Caudate nucleus (tissue), 63 donors: ENCODE measurements at places on chromosomes 2 and 18.

DNA sequence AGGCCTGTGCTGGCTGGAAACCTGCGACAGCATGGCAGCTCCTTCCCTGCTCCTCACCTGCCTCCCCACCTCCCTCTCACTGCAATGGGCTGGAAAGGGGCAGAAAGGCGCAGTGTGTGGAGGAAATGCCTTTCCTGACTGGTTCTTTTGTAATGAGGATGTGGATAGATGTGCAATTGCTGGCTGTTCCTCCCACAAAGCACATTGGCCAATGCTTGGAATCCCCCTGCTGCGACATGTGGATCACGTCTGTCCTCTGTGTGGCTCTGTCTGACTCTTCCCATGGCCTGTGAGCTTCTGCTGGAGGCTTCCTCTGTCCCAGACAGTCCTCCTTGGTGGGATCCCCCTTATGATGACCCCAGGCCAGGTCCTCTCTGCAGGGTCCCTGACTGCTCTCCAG lies 172.5 kb downstream of the NCK2 start:
- DNase-seq, result no peak

DNA sequence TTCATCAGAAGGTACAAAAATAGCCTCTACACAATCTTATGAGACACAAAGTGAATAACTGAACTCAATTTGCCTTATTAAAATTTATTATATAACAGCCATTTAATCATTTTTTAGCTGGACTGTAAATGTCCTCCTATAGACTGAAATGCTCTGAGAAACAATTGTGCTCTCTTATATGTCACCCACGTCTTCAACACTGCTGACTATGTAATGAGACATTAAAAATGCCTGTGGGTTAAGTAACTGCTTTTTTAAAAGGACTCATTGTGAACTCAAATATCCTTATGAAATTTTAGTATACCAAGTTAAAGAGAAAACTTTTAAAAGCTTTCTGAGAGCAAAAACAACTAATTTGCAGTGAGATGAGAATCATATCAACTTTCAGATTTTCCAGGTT lies 10.4 kb upstream of the GALNT1 start:
- no peak for DNase-seq

DNA sequence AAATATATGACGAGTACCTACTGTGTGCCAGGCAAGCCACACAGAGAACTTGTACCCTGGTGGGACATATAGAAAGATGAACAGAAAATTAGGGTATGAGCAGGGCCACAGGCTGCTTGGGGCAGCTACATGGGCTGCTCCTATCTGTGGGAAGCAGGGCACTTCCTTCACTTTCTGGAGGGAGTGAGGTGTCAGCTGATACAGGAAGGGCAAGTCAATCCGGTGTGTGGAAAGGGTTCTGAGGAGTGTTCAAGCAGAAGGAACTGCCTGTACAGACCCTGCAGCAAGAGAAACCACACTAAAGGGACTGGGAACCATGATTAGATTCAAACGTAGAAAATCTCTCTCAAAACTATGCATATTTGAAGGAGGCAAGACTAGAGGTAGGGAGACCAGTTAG lies 58.6 kb upstream of the BCL11A start:
- no peak for DNase-seq

DNA sequence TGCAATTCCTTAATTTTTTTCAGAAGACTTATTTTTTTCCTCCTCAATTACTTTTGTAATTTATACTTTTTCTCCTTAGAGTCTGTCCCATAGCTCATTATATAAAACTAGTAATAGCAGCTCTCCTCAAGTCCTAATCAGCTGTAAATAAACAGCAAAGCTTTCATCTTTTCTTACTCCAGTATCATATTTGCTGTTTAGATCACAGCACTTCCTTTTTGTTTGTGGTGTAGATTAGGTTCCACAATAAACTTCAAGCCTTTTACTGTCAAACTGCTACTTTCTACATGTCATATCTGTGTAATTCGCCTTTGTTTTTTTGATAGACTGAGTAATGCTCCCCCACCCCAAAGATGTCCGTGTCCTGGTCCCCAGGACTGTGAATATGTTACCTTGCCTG lies 25.5 kb downstream of the GCG start:
- no peak for DNase-seq

GRCh38 chr2:55885127-55885943 lies 38.2 kb downstream of the EFEMP1 start:
- DNase-seq, result no peak

- no peak for DNase-seq
These were observed 758.4 kb upstream of the KLHL29 start for GRCh38 chr2:22626621-22627020.

DNA sequence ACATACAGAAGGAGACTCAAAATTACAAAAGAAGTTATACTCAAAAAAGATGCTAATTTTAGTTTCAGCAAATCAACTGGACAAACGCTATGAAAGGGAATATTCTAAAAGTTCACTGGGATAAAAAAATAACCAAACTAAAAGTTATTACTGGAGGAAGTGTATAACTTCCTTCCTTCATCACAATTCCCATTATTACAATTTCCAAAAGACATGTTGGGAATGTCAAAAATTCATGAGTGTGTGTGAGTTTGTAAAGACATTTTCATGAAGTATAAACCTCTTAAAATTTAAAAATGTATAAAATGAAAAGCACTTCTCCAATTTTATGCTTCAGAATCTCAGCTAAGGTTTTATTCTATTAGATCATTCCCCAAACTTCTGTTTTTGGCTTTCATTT lies 67.8 kb downstream of the MERTK start:
- DNase-seq, result no peak

DNA sequence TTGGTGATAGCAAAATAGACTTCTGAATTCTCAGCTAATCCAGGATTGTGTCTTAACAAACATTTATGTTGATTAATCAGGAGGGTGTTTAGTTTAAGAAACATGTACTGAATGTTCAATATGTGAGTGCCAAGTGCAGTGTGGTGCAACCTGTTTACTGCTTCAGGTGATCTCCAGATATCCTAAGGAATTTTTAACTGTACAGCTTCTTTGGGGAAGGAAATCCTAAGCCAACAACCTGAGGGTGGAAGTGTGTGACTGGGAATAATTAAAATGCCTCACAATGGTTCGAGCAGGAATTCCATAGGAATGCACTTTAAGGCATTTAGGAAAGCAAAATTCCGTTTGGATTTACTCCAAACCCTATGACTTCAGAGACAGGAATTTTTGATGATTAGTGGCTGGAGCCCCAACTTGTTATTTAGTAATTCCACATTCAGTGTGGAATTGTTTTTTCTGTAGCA lies 16.4 kb downstream of the CRIM1 start:
- no peak for DNase-seq

- DNase-seq, result no peak
These were observed 427.1 kb downstream of the EIPR1 start for GRCh38 chr2:2950403-2950952.

DNA sequence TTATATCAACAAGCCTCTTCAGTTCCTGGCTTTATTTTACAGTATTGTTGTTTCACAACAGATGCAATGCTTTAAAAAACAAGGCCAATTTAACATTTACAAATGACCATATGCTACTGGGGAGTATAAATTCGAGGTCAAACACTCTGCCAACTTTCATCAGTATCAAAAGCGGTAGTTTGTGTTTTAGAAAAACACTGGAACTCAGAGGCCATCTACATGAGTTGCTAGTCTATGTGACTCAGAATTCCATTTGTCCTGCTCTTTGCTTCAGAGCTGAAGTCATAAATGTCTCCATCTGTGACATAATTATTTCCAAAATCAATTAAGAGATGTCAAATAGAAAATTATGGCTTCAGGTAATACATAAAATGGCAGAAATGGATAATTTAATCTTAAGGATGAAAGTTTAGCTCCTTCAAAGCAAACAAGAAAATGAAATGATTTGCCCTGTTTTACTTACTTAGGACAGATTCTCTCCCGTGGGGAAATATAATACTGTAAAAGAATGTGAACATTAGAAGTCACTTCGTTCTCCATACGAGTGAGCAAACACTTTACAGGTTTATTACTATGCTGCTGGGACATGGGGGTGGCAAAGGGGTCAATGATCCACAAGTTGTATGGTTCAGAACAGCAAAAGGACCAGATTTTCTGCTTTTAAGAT lies 3.7 kb downstream of the MEX3C start:
- no peak for DNase-seq

GRCh38 chr18:13216092-13216582 lies 2.4 kb upstream of the LDLRAD4 start:
- DNase-seq, result peak; percentile 73

DNA sequence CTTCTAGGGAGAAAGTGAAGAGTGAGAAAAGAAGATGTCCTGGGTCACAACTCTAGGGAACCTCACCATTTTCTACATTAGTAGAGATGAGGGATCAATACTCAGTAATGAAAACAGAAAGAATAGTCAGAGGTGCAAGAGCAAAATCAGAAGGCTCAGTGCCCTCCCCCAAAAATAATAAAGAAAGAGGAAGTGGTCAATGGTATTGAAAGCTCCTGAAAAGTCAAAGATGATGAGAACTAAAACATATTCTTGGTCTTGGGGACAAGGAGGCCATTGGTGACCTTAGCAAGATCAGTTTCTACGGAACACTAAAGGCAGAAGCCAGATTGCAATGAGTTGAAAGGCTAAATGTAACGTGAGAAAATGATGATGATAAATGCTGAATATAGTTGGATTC lies 24.5 kb upstream of the MYO1B start:
- DNase-seq, result no peak

DNA sequence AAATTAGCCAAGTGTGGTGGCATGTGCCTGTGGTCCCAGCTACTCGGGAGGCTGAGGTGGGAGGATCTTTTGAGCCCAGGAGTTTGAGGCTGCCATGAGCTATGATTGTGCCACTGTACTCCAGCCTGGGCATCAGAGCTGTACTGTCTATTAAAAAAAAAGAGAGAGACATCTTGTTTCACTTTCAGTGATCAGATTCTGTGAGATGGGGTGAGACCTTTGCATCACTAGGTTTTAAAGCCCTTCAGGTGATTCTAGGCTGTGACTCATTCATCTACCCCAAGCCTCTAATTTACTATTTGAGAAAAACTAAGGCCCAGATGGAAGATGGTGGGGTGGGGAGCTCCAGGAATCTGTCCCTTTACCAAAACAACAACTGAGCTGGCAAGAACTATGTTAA lies 7.1 kb downstream of the C2orf92 start:
- no peak for DNase-seq

- no peak for DNase-seq
These were observed 5.3 kb upstream of the CYP27C1 start for GRCh38 chr2:127225186-127225960.

- no peak for DNase-seq
These were observed 62.0 kb downstream of the GPR39 start for GRCh38 chr2:132478461-132479105.

- DNase-seq, result no peak
These were observed 604 bp downstream of the RALBP1 start for GRCh38 chr18:9475643-9476591.

DNA sequence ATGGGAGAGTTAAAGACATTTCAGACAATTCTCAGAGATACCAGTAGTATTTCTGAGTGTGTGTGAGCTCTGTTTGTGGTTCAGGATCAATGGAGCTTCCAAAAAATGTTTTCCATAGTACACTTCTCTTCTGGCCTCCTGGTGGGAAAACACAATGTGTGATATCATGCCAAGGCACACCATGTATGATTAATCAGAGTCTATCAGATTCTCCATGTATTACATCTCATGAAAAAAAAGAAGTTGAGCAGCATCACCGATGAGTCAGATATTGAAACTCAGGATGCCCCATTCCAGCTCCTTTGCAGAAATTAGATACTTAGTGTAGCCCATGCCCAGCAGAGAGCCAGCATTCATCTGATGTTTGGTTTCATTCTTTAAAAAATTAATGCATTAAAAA lies 620.3 kb upstream of the POU3F3 start:
- DNase-seq, result no peak

DNA sequence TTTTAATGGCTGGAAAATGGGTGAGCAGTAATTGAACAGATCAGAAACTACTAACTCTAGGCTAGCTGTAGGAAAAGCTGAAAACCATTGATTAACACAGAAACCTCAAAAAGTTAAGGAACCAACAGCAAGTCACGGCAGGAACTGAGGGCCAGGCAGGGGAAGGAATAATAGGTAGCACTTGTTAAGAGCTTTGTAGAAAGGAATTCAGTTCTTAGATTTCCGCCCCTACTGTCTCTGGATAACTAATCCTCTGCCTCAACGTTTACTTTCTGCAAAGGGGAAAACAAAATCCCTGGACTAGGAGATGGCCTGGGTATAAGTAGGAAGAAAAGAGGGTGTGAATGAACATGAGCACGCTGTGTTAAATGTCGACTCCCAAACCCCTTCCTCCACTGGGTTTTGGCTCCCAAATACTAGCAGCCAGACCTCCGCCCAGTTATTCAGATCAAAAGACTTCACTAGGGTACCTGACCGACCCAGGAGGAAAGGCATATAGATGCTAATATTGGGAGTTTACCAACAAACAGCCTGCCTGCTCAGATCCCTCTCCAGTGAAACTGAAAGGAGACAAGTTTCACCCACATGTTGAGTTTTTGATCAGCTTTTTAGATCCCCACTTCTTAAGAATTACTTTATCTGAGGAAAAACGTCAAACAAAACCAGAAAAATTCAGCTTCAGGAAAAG lies 12.4 kb downstream of the SMAD2 start:
- DNase-seq, result no peak

- no peak for DNase-seq
These were observed 4.5 kb downstream of the CERS6 start for GRCh38 chr2:168460571-168460970.

DNA sequence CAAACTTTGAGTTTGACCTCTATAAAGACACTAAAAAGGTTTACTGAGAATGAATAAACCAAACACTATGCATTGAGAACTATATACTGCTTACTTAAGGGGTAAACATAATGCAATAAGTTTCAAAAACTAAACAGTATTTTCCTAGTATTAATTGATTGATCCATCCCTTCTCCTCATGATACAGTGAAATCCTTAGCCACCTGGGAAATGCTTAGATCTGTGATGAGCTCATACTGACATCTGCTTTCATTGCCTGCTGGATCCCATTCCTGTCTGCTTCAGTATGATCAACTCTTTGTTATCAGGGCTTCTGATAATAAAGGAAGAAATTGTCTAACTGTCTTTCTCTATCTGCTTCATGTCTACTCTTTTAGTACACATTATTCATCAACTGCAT lies 74.9 kb upstream of the UBE2E3 start:
- DNase-seq, result no peak

GRCh38 chr2:202541137-202541536 lies 93.6 kb upstream of the FAM117B start:
- no peak for DNase-seq

- DNase-seq, result no peak
These were observed 166.0 kb upstream of the VWC2L start for GRCh38 chr2:214244847-214245246.
